ENCODE measurements at places on chromosomes 2 and 18.

DNA sequence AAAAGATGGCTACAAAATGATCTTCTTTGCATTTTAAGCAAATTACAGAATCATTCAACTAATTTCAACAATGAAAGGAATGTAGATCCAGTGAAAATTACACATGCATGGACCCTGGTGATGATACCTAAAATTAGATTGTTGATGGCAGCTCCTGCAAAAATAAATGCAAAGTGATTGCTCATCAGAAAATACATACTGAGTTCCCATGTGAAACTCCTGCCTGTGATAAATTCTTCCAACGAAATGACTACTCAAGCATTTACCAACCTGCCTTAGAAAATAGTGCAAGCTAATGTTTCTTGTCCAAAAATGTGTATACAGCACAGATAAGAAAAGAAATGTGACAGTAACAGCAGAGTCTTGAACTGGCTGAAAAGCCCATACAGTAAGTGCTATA lies 300.0 kb upstream of the REV1 start:
- no peak for DNase-seq

GRCh38 chr2:191501561-191502168 lies 176.3 kb upstream of the NABP1 start:
- DNase-seq, result no peak

GRCh38 chr2:202378662-202379358 lies 2.7 kb downstream of the BMPR2 start:
- no peak for DNase-seq

DNA sequence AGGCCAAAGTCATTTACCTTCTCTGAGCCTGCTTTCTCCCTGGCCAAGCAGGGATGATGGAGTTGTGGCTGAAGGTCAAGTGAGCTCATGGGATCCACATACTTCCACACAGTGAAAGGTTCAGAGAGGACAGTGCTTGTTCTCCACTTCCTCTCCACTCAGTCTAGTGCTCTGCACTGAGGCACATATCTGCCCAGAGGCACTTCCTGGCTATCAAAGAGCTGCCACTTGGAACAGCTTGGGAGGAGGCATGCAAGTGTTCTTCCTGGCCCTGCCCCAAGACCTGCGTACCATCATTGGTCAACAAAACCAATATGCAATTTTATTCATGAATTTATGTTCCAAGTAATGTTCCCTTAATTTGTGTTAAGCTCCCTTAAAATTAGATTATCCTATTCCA lies 71.9 kb downstream of the RNF152 start:
- DNase-seq, result no peak

DNA sequence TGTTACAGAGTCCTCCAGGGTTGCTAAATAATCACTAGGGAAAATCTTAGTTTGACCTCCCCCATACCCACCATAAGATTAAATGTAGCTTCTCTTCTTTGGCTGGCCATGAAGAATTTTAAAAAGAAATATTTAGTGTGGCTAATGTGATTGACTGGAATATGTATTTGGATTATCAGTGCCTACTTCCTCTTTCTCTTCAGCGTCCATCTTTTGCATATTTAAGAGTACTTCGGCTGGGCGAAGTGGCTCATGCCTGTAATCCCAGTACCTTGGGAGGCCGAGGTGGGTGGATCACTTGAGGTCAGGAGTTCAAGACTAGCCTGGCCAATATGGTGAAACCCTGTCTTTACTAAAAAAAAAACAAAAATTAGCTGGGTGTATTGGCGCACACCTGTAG lies 28.8 kb downstream of the ADAM23 start:
- DNase-seq, result no peak

DNA sequence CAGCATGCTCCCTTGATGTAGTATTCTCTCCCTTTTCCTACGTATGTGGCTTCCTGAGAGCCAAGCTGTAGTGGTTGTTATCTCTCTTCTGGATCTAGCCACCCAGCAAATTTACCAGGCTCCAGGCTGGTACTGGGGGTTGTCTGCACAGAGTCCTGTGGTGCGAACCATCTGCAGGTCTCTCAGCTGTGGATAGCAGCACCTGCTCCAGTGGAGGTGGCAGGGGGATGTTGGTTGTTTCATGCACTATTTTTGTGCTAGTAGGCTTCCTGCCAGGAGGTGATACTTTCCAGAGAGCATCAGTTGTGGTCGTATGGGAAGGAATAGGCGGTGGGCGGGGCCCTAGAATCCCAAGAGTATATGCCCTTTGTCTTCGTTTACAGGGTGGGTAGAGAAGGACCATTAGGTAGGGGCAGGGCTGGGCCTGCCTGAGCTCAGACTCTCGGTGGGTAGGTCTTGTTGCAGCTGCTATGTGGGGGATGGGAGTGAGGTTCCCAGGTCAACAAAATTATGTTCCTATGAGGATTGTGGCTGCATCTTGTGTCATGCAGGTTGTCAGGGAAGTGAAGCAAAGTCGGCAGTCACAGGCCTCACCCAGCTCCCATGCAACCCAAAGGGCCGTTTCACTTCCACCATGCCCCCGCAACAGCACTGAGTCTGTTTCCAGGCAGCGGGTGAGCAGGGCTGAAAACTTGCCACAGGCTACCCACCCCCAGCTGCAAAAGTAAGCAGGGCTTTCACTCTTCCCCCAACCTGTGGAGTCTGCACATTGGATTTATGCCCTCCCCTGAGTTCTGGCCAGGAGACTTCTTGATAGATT lies 1139.5 kb downstream of the BCL11A start:
- no peak for DNase-seq

DNA sequence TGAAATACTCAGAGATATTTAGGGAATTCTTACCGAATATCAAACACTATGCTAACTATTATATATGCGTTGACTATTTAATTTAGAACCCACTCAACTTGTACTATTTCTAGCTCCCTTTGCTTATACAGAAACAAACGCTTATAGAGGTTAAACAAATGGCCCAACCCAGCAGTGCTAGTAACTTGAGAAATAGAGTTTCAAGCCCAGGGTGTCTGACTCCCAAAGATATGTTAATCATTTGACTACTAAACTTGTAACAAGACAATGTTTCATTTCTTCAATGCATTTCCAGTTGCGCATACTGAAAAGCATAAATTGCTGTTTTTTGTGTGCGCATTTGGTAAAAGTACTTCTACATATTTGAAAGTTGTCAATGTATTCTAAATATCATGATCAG lies 310.3 kb downstream of the GALNT13 start:
- DNase-seq, result no peak

DNA sequence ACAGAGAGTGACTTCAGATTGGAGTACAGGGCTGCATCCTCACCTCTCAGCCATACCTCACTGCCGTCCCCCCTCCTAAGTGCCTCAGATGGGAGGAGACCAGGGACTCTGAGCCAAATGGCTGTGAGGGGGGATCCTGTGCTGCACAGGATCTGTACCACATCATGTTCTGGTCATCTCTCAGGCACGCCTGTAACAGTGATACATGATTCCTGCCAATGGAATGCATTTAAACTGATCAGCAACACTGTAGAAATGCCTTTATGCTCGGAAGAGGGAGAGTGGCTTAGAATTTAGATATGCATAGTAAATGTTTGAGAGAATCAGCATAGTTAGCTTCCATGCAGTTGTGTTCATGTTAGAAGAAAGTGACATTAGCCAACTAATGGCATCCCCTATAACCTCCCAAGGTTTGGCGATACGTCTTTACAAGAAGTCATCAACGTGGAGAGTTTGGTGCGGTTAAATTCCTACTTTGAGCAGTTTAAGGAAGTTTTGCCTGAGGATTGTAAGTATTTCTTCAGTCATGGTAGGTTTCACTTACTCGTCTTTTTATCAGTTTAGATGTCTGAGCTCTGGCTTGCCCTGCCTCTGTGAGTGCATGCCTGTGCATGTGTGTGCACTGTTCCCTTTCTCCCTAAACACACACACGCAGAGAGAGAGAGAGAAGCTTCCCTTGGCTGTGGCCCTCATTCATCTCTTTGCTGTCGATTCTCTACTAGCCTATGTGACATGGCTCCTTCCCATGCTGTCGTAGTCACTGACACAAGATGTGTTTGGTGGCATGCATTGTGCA lies 40.0 kb downstream of the COA5 start:
- DNase-seq, result no peak

DNA sequence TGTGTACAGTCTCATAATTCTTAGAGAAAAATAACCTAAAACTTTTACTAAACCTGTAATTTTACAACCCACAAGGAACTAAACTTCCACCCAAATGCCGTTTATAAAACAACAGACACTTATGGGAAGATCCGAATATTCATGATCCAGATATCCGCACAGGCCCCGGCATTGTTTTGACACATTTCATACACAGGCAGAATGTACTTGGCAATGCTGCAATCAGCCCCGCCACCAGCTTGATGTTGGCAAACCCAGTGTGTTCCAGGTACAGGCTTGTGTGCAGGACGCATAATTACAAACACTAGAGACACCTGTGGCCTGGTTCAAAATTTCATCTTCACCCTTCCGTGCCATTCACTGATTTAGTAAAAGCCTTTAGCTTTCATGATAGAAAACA lies 393.0 kb upstream of the SALL3 start:
- DNase-seq, result no peak

GRCh38 chr18:72846736-72847533 lies 20.9 kb downstream of the NETO1 start:
- no peak for DNase-seq

GRCh38 chr18:43192408-43192807 lies 76.9 kb upstream of the RIT2 start:
- DNase-seq, result no peak

DNA sequence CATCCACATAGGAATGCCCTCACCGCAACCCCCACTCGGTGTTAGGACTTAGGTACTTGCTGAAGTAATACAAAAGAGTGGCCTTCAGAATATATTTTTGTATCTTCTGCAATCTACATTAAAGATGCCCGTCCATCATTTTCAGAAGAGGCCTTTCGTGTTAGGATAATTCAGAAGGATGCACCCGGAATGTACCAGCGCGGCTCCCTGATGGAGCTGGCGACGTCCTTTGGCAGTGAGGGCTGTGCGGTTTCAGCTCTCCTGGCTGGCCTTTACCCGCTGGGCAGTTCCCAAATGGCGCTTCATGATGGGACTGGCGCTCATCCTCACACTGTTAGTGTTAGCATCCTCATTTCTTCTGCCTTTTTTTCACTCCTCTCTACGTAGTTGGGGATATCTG lies 15.3 kb downstream of the TWIST2 start:
- no peak for DNase-seq

DNA sequence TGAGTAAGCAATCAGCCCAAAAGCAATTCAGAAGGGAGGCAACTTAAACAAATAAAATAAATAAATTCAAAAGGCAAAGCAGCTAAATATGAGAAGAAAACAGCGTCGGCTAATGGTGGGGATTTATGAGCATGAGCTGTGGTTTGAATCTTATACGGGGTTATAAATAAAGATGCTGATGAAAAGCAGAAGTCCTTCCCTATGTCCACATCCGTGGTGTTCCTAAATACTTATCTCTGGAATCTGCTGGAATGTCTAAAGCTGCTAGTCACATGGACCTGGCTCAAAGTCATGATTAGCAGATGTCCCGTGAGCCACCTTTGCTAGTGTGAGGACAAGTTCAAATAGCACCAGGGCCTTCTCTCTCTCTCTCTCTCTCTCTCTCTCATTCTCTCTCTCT lies 33.8 kb downstream of the SMIM21 start:
- DNase-seq, result no peak

DNA sequence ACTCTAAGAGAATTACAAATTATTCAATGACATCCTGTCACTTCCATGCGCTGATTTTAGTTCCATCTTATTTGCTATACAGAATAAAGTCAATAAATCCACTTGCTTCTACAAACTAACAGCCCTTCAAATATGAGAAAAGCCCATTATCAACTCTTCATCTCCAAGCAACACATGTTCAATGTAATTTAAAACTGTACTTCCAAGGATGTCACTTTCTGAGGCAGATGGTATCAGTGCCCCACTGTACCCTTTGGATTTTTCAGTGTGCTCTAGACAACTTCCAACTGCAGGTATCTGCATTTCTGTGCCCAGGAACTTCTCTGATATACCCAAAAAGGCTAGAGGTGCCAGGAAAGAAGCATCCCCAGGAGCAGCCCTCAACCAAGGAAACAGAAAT lies 87.6 kb downstream of the SMAD2 start:
- no peak for DNase-seq

DNA sequence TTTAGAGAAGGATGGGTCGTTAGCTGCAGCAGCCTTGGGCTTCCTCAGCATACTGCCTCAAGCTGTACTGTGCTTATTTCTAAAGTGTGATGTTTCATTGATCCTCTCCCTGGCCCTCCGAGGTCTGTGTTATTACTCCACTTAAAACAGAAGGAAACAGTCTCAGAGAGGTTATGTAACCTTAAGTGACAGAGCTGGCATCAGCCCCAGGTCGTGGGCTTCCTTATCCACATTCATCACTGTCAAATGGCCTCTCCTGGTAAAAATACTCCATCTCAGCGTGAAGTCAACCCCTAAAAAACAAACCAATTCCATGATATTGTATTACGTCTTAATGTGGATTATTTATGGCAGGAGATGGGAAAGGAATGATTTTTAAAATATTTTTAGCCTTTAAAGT lies 153.3 kb upstream of the NOSTRIN start:
- DNase-seq, result no peak

- no peak for DNase-seq
Measured at GRCh38 chr2:215439404-215439803, 3.5 kb upstream of the FN1 start.

DNA sequence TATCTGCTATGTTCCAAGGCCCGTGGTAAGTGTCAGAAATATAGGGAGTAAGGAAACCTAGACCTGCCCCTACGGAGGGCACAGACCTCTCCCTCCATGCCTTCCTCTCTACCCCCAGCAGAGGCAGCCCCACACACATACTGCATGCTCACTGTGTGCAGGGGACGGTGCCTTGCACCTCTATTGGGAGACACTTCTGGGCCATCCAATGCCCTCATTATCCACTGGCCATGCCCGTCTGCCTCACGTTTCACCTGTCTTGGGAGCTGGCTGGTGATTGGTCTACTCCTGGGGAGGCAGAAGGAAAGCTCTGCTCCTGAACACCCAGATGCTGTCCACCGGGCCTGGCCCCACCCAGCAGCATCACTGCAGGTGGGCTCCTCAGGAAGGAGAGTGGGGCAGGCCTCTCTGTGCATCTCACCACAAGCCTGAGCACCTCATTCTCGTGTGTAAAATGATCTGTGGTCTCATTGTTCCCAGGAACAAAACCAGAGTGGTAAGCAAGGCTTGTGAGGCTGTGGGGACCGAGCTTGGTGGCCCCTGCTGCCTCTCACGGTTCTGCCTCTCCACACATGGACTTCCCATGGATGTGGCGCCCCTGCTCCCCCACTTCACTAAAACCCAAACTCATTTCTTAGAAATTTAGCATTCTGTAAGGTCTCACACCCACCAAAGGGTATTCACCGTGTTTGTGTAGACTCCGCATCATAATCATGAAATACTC lies 312.5 kb upstream of the HS6ST1 start:
- DNase-seq, result no peak
